ENCODE measurements at places on chromosomes 2 and 18. TPM values are rescaled to one million over a fixed set of nuclear protein-coding genes. Genes with fewer than 3 reads are reported as not detected.

TUBA3D gene
- total RNA-seq, result not detected

ICOS gene
- 81.7 TPM for total RNA-seq

GAL3ST2 gene
- 0.25 TPM for total RNA-seq

LYPD1 gene
- total RNA-seq, result not detected

CRYGC gene
- total RNA-seq, result not detected

TMEM169 gene
- 0.48 TPM for total RNA-seq

CHRND gene
- not detected for total RNA-seq

SFT2D3 gene
- 3.5 TPM for total RNA-seq

LYG1 gene
- 0.86 TPM for total RNA-seq

DNER gene
- not detected for total RNA-seq

RFTN2 gene
- total RNA-seq, result not detected

ERCC3 gene
- total RNA-seq, result 57.7 TPM

DSG3 gene
- total RNA-seq, result not detected

GIGYF2 gene
- total RNA-seq, result 54.0 TPM

PLGLB2 gene
- total RNA-seq, result not detected

KIF5C gene
- total RNA-seq, result 25.4 TPM

EGR4 gene
- 0.25 TPM for total RNA-seq

MRO gene
- total RNA-seq, result not detected

SCYGR4 gene
- total RNA-seq, result not detected

OR6B2 gene
- not detected for total RNA-seq

CPSF3 gene
- 84.4 TPM for total RNA-seq

GALM gene
- total RNA-seq, result 96.9 TPM

ZNF142 gene
- total RNA-seq, result 56.0 TPM

RAB3GAP1 gene
- 23.5 TPM for total RNA-seq

Measured in activated CD8-positive, alpha-beta memory T cell treated with anti-CD3 and anti-CD28 coated beads for 36 hours (primary cell).